CD4-positive, alpha-beta T cell treated with Interleukin-15 for 4 hours (primary cell): ENCODE measurements at places on chromosomes 16 and 17.

DNA sequence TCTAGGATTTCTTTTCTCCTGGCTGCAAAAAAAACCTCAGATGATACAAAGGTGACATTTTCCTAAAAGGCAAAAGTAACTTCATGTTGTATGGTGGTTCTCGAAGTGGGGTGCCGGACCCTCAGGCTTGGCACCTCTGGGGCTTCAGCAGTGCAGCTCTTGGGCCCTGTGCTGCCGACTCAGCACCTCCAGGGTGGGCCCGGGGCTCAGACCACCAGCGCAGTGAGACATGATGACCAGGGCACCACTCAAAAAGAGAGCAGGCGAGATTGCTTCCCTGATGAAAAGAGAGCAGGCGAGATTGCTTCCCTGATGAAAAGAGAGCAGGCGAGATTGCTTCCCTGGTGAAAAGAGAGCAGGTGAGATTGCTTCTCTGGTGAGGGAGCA, 98.7 kb upstream of the ZNF750 start:
- no peak for DNase-seq

DNA sequence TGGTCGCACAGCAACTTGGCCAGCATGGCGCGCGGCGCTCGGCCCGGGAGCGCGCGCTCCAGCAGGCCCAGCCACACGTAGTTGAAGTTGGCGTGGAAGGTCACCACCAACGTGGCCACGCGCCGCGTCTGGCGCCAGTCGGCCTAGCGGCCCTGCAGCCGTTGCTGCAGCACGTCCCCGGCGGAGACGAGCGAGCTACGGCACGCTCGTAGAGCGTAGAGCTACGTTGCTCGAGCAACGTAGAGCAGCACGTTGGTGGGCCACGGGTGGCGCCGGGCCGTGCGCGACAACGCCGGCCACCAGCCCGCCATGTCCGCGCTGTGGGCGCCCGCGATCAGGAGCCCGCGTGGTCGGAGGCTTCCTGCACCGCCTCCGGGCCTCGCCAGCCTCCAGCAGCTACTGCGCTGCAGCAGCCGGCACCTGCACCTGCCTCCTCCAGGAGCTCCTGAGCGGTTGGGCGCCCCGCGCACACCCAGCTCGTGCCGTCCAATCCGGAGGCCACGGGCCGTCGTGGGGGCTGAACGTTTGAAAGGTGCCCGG, 13.4 kb upstream of the SULT1A1 start:
- peak; percentile 57 for DNase-seq

- no peak for DNase-seq
Measured at GRCh38 chr16:24990803-24991202, 24.4 kb downstream of the ARHGAP17 start.

GRCh38 chr16:48525201-48526057, 84.6 kb downstream of the N4BP1 start:
- no peak for DNase-seq

GRCh38 chr16:58425756-58426494, 33.7 kb downstream of the GINS3 start:
- peak; percentile 13 for DNase-seq

DNA sequence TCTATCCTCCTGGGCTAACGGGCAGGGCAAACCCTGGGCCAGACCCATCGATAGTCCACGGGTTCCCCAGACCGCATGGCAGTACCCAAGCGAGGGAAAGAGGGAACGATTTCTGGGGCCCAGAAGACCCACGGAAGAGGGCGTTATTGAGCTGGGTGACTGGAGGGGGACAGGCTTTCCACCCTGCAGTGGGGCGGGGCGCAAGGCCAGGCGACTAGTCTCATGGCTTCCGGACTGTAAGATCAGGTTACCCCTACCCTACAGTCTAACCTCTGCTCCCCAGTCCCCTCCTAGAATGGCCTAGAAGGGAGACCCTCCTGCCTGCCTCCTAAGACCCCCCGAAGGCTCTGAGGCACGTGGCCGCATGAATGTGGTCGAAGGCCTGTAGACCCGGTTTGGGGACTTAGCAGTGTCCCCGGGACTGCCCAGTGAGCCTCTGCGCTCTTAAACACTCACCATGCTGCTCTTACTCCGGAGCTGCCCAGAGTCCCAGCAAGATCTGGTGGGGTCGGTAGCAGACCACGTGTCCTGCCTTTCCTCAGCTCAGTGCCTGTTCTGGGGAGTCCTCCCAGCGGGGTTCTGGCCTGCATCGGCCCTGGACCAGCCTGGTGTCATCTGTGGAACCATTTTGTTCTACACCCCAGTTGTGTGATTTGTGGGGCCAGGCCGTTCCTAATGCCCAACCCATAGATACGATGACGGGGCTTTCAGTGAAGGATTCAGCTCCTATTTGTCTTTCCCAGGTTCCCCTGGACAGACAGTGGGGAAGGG, 13.2 kb upstream of the AURKB start:
- DNase-seq, result peak; percentile 52

- DNase-seq, result peak; percentile 76
Measured at GRCh38 chr17:42548070-42548837, 4.5 kb upstream of the HSD17B1 start.

- no peak for DNase-seq
Measured at GRCh38 chr16:66901626-66902025, 17.1 kb downstream of the CDH16 start.

- no peak for DNase-seq
Measured at GRCh38 chr17:40866838-40867237, at the start of gene KRT12. Gene KRT12, minus strand, starts transcription at chr17:40867223. Its CDS starts 37 bp downstream, at chr17:40867186.

GRCh38 chr17:40516581-40517285, 15.3 kb upstream of the TNS4 start:
- peak; percentile 80 for DNase-seq

GRCh38 chr17:35947156-35947585, 3.7 kb upstream of the LYZL6 start:
- DNase-seq, result peak; percentile 57
